GM04503 (cell line): ENCODE measurements at places on chromosomes 7 and 10.

- DNase-seq: no peak
These were observed 21.8 kb upstream of the AMZ1 start for GRCh38 chr7:2666155-2666554.

DNA sequence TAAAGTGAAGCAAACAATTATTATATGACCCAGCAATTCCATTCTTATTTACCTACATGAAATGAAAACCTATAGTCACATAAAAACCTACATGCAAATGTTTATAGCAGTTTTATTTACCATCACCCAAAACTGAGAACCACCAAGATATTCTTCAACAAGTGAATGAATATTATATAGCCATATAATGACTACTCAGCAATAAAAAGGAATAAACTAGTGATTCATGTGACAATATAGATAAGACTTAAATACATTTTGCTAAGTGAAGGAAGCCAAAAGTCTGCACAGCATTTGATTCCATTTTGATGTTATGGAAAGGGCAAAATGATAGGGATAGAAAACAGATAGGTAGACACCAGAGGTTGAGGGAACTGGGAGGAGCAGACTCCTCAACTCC lies 31.7 kb downstream of the PODXL start:
- DNase-seq: no peak

- DNase-seq: no peak
These were observed 24.6 kb downstream of the VSIR start for GRCh38 chr10:71748671-71749191.

GRCh38 chr7:155219947-155220769 lies 77.5 kb upstream of the INSIG1 start:
- no peak for DNase-seq

DNA sequence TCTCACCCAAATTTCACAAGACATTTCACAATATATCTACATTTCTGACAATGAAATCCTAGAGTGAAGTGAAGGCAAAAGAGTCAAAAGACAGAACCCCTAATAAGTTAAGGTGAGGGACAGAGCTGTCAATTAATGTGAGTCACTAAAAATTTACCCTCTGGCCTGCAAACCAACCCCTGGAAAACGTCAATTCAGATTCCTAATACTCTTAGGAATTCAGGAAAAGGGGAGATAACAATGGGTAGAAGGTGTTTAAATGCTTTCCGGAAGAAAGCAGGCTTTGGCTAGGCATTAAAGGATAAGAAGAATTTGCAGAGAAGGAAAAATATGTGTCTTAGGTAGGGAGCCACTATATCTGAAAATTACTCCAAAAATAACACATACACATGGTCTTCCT lies 299.6 kb downstream of the INHBA start:
- DNase-seq: no peak

DNA sequence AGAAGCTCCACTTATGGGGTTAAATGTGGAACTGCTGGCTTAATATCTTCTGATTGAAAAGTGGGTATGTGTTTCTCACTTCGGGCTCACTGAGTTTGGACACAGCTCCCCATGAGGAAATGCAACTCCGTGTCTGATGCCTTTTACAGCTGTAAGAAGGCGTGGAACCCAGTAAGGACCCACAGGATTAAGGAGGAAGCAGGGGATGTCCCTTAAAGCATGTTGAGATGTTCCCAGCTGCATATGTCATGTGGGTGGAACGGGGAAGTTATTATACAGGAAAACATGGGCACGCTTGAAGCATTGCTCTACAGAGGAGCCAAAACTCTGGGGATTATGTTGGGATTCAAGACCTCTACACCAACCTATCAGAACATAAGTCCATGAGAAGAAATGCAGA lies 224.4 kb downstream of the NEBL start:
- no peak for DNase-seq

GRCh38 chr10:5511231-5511884 lies 12.0 kb upstream of the CALML5 start:
- no peak for DNase-seq

- DNase-seq: no peak
These were observed 32.5 kb downstream of the GNA12 start for GRCh38 chr7:2811476-2812113.

GRCh38 chr10:84293574-84294016 lies 34.8 kb upstream of the CCSER2 start:
- DNase-seq: no peak

DNA sequence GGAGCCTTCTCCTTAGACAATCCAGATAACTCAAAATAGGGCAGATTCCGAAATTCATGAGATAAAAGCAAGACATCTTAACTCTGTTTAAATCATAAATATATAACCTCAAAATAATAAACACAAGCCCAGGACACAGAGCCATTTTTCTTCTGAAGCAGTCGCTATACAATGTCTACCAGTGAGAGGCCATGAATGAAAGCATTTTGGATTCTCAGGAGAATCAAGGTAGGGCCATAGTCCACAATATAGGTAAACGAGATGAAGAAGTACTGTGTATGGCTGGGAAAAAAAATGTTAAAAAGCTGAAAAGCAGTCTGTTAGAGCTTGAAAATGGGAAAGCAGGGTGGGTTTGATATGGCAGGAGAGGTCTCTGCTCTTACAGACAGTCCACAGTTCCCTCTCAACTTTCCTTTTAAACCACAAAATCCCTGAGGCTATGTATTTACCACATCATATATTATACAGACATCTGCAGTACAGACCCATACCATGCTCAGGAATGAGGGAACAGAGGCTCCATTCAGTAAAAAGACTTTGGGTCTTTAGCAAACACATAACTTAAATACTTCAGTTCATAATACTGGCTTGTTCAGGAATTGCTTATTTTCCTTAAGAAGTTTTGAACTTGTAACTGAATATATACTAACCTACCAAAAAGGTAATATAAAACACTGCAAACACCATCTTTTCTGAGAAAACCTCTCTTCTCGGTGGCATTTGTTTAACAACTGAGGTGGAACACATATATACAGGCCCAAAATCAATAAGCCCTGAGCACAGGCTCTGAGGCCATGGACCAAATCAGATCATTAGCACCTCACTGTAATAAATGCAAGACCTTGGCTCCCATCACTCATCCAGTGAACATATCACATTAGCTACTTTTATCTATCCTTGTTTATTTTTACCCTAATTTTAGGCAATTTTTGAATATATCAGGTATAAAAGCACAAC lies 109.3 kb downstream of the SORBS1 start:
- no peak for DNase-seq

DNA sequence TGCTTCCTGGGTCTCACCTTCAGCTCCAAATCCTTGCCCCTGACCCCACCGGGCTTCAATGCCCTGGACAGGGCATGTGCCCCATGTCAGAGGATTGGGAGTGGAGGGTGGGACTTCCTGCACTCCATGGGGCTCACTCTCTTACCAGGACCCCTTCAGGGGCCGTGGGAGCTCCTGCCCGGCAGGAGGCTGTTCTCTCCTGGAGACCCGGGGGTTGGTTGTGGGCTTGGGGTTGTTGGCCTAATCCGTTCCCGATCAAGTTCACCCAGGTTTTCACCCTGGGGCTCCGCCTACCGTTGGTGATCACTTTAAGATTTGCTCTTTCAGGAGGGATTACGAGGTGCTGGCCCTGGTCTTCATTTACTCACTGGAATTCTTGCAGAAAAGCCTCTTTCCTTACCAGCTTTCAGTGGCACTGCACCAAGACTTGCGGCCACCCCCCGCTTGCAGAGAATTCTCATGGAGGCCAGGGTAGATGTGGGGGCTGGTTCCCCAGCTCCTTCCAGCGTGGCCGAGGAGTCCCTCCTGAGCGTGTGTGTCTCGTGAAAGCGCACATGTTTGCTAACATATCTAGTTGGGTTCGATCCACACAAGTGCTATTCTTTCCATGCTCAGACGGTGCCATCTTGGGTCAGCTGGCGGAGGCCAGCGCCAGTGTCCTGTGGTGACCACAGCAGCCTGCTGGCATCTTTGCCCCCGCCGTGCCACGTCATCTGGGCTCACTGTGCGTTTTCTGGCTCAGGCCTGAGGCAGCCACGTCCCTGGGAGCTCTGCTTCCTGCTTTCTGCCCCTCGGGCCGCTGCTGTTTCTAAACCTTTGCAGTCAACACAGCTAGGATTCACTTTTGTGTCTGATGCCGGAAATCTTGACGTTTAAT lies 15.6 kb downstream of the PWWP2B start:
- DNase-seq: no peak

- no peak for DNase-seq
These were observed 16.0 kb upstream of the OLAH start for GRCh38 chr10:15027741-15028140.

DNA sequence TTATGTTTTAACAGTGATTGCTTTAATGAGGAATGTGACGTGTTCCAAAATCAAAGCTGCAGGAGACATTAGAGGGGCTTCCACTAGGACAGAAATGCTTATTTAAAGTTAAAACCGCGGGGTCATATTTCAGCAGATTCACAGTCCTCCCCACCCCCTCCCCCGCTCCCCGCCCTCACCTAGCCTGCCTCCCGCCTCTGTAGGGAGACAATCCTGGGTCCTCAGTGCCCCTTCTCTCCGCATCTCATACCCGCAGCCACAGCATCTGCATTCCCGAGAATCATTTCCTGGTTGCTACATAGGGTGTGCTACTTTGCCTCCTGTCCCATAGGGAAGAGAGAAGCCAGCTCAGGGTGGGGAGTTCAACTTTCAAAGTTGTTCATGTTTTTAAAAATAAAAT lies 3.1 kb upstream of the DRGX start:
- DNase-seq: no peak

- DNase-seq: peak; percentile 66
These were observed 88.3 kb downstream of the PTPRZ1 start for GRCh38 chr7:121961089-121961867.

DNA sequence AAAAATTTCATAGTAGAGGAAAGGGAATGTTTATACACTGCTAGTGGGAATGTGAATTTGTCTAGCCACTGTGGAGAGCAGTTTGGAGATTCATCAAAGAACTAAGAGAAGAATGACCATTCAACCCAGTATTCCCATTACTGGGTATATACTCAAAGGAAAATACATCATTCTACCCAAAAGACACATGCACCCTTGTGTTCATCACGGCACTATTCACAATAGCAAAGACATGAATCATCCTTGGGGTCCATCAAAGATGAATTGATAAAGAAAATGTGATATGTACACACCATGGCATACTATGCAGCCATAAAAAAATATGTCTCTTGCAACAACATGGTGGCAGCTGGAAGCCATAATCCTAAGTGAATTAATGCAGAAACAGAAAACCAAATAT lies 825.7 kb downstream of the TNS3 start:
- no peak for DNase-seq

DNA sequence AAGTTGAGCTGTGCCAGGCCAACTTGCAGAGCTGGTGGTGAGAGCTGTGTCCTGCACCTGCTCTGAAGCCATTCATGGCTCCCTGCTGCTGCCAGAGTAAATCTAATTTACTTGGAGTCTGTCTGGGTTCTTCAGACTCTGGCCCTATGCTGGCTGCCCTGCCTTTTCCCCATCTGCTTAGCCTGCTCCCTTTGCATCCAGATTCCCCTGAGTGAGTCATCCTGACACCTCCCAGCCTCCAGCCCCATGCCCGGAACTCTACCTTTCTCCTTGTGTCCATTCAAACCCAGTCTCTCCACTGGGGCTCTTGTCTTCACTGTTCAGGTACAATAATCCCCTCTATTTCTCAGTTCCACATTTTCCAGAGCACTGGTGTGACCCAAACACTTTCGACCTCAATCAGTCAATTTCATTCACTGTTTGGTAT lies 434.4 kb upstream of the ZMIZ1 start:
- no peak for DNase-seq

DNA sequence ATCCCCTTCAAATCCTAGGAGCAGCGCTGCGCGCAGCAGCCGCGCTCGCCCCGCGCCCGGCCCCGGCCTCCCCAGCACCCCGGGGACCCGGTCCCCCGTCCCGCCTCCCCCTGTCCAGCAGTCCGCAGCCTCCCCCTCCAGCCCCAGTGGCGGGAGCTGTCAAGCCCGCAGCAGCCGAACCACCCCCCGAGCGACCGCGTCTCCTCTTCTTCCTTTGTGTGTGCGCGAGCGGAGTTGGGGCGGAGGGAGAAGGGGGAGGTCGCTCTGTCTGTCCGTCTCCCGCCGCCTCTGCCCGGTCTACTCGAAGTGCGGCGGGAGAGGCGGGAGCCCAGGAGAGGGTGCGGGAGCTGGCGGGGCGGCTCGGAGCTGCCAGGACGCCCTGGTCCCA lies 375 bp upstream of the CHN2 start:
- DNase-seq: no peak

DNA sequence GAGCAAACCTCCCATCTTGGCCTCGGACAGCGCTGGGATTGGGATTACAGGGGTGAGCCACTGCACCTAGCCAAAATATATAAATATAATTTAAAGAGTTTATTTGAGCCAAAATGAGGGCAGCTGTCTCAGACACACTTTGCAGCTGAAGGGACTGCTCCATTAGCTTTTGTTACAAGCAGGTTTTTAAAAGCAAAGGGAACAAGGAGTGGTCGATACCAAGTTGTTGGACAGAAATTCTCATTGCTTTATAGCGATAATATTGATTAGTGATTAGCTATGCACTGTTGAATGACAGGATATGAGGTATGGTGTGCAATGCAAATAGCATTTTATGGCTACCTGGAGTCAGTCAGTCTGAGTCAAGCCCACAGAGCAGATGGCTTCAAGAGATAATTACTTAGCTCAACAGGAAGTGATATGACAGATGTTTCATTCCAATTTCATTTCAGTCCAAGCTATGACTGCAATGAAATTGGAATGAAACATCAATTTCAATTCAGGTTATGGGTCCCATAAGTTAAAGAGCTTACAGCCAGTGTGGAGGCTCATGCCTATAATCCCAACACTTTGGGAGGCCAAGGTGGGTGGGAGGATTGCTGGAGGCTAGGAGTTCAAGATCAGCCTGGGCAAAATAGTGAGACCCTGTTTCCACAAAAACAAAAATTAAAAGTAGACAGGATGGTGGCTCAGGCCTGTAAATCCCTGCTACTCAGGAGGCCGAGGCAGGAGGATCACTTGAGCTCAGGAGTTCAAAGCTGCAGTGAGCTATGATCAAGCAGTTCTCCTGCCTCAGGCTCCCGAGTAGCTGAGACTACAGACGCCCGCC lies 23.1 kb downstream of the TYW1 start:
- no peak for DNase-seq

DNA sequence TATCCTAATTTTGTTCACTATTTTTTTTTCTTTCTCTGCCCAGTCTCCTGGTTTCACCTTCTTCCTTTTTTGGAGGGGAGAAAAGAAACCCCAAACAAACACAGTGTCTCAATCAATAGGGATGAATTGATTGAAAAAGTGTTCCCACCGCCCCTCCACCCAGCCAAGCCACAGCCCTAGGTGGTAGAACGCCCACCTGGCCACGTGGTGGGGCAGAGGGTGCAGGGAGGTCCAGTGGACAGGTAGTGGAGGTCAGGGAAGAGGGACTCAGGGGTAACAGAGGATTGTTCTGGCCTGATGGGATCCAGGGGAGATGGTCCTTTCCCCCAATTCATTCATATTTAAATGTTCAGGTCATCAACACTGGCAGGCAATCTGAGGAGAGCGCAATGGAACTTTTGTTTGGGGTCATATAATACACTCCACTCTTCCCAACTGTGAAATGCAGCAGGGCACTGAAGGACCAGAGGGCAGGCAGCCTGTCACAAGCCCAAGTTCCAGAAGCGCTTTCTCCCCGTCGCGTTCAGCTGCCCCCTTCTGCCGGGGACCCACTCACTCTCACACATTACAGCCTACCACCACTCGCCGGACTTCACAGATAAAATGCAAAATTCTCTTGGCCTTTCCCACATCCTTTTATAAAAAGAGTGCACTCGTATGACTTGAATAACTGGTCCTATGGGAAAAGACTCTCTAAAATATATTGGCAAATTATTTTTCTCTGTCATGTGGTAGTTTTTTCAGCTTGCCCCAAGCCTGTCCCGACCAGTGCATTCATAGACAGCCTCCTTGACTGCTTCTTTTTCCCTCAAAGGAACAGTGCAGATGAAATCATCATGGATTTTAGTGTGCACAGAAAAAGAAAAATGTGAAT lies 1.6 kb downstream of the INHBA start:
- no peak for DNase-seq
